NCI-H1092 (cell line): ENCODE measurements at places on chromosomes 7 and 10.

- peak; percentile 24 for DNase-seq
These were observed 2.0 kb downstream of the ANKRD2 start for GRCh38 chr10:97574374-97575126.

- no peak for DNase-seq
These were observed 47.2 kb downstream of the OSBPL3 start for GRCh38 chr7:24932815-24933214.

DNA sequence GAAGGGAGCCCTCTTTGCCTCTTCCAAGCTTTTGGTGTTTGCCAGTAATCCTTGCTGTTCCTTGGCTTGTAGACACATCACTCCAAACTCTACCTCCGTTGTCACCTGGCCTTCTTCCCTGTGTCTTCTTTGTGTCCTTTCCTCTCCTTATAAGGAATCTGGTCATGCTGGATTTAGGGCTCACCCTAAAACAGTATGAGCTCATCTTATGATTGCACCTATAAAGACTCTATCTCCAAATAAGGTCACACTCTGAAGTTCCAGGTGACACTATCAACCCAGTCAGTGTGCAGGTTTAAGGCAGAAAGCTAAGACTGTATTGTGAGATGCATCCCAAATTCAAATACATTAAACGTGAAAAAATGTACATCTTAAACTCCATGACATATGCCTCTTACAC is 49.0 kb upstream of the ZRANB1 start:
- no peak for DNase-seq

DNA sequence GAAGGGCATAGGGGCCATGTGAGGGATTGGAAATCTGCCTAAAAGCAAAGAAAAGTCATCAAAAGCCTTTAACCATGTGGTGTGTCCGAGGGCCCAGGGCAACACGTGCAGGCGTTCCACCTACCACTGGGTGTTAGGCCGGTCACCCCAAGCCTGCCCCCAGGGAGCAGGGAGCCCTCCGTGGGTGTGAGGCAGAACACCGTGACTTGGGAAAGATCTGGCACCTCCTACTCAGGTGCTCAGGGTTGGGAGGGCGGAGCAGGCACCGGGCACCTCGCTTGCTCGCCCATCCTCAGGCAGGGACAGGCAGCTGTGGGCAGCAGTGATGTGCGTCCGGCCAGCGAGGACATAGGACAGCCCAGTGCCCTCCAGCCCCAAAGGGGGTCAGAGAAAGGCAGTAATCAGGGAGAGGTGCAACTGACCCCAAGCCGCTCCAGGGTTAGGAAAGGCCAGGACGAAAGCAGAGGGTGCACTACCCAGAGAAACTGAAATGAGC is 80.7 kb upstream of the CHST15 start:
- no peak for DNase-seq

DNA sequence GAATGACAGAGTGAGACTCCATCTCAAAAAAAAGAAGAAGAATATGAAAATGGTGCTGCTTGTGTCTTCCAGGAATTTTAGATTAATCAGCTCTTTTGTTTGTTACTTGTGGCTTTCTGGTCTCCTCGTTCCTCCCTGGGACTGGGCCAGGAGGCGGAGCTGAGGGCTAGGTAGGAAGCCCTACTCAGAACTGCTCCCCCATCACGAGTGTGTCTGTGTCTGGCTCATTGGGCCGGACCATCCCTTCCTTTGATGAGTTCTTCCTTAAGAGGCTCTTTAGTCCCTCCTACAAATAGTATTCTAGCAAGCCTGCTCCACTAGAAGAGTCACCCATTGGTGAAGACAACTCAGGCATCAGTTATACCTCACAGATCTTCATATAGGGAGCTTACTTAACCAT is 56.8 kb upstream of the YAE1 start:
- no peak for DNase-seq

DNA sequence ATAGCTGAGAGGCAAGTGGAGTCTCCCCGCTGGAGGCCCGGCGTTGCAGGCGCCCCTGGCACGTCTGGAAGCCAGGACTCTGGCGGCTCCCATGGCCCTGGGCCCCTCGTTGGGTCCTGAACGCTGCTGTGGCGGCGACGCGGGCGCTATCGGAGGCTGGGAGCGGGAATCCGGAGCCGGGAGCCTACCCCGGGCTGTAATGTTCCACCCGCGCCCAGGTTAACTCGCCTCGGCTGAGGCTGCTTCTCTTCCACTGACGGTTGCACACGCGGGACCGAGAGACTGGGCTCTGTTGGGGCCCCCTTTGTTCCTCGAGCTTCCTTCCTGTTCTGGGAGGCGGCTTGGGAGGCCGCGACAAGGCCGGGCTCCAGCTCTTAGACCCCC is 1.3 kb upstream of the HOXA5 start:
- DNase-seq = no peak

DNA sequence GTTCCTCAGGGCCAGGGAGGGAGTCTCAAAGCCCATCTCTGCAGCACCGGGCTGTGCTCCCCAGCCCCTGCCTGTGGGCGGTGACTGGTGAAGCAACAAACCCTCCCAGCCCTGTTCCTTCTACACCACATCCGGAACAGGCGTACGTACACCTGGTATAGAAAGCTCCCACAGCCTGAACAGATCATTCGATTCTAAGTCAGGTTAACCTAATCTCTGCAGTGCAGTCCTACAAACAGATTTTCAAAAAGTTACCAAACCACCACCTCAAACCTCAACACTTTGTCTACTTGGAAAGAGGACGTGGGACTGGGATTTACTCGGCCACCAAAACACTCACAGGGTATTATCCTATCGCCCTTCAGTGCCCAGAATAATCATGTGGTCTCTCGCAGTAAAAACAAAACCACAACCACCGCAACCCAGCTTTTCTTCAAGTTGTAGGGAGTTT is 238.4 kb downstream of the DIP2C start:
- no peak for DNase-seq

DNA sequence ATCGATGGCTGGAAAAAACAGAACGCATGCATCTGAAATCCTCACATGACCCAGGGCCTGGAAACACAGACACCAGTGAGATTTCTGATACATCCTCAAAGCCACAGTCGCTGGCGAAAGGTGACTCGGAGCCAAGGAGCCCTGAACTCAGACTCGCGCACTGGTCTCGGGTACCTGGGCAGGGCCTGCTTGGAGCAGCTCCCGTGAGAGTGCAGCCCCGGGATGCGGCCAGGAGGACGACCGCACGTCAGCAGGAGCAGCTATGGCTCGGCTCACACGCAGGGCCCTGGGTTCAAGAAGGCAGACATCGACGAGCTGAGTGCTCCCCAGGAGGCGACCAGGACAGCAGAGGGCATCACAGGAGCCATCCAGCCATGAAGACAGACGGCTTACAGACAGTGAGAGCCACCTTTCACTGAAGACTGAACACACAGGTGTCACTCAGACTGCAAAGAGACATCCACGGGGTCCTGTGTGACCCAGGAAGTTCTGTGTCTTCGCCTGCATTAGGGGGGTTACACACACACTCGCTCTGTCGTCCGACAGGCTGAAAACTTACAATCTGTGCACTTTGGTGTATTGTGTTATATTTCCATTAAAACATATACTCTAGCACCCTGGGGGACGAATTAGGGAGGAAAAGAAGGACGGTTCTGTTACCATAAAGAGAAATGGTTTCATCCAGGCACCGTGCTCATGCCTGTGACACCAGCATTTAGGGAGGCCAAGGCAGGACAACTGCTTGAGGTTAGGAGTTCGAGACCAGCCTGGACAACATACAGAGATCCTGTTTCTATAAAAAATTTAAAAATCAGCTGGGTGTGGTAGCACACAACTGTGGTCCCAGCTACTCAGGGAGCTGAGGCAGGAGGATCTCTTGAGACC is 227.7 kb downstream of the MAD1L1 start:
- no peak for DNase-seq

GRCh38 chr10:97154162-97154561 is 31.6 kb downstream of the SLIT1 start:
- DNase-seq = no peak

- no peak for DNase-seq
These were observed 526.3 kb upstream of the SEMA3D start for GRCh38 chr7:85713171-85713570.

DNA sequence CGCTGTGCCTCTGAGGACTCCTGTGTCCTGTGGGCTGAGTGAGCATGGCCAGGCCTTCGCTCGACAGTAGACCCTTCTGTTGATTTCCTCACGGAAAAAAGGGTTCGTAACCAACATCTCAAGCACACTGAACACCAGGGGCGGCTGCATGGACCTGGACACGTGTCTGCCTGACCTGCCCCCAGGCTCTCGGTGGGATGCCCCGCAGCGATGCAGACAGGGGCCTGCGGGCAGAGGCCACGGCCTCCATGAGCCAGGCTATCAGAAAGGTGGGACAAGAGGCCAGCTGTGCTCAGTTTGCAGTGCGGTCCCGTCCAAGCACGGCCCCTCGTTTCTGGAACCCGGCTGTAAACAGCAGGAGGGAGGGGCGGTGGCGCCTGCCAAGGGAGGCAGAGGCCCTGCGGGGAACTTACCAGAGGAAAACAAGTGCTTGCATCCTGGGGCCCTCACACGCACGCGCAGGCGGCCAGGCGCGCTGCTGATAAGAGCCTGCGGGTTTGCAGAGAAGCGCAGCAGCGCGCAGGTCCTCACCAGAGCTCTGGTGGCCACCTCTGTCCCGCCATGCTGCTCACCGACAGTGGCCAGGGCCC is 10.6 kb downstream of the GPR146 start:
- peak; percentile 51 for DNase-seq

DNA sequence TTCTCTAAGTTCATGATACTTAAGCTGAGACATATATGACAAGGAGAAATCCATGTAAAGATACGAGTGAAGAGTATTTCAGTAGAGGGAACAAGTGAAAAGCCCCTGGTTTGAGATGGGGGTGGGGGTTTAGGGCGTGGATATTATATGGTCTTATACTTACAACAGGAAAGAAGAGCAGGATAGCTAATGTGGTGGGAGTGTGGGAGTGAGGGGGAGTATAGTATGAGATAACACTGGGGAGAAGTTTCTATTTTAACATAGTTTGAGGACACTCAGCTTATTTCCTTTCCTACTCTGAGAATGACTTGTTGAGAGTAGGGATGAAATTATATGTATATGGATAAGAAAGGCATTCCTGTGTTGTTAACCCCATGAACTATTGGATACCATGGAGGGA is 36.5 kb downstream of the MCU start:
- no peak for DNase-seq

GRCh38 chr10:35643151-35644049 is 1.3 kb upstream of the FZD8 start:
- DNase-seq = peak; percentile 33

DNA sequence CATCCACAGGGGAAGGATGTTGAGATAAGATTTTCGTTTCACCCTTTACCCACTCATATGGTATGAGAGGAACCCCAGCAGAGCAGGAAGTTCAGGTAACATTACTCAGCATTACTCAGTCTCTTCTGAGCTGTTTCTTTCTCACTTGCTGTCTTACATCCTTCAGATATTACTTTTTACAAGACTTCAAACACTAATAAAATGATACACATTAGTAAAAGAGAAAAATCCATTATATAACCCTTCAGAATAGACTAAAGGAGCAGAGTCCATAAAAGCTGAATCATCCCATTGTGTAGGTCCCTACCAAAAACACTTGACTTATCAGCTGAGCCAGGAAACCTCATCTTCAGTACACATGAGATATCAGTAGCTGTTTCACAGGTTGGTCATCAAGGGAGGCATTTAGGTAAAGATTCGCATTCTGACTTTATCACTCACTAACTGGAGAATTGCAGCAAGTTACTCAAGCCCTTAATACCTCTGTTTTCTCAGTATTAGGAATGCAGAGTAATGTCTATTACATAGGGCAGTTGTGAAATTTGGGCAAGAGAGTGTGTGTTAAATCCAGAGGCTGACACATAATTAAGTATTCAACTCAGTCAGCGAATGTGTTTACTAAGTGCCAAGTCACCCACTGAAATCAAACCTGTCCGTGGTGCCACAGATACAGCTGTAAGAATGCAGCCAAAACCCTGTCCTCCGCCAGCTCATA is 44.7 kb downstream of the KLF6 start:
- no peak for DNase-seq

DNA sequence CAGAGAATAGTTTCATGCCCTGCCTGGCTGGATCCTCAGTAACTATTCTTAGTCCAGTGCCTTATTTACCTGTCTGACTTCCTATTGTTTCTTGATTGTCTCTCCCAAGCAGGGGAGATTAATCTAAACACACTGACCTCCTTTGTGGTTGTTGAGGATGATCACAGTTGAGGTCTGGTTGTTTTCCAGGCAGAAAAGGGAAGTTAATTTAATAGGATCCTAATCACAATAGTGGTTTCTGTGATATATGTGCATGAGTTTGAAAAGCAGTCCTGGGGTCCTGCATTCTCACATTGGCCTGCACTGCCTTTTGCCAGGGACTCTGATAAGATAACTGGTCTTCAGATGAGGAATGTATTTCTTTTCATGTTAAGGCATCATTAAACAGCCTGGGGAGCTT is 130.1 kb downstream of the SND1 start:
- DNase-seq = no peak

- no peak for DNase-seq
These were observed 30.9 kb downstream of the KCNMA1 start for GRCh38 chr10:77606751-77607150.

DNA sequence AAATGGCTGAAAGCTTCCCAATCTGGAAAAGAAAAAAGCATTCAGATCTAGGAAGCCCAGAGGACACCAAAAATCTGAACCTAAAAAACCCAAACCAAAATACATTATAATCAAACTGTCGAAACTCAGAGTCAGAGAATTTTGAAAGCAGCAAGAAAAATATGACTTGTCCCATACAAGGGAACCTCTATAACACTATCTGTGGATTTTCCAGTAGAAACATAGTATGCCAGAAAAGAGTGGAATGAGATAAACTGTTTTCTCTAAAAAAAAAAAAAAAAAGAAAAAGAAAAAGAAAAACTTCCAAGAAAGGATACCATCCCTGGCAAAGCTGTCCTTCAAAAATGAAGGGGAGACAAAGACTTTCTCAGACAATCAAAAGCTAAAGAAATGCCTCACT is 179.0 kb downstream of the POM121L12 start:
- DNase-seq = no peak

- no peak for DNase-seq
These were observed 74.2 kb downstream of the NXPH1 start for GRCh38 chr7:8507566-8507965.
